ENCODE measurements at places on chromosomes 5 and 9.

- no peak for DNase-seq
Measured at GRCh38 chr9:126386088-126386487, 59.5 kb downstream of the MVB12B start.

DNA sequence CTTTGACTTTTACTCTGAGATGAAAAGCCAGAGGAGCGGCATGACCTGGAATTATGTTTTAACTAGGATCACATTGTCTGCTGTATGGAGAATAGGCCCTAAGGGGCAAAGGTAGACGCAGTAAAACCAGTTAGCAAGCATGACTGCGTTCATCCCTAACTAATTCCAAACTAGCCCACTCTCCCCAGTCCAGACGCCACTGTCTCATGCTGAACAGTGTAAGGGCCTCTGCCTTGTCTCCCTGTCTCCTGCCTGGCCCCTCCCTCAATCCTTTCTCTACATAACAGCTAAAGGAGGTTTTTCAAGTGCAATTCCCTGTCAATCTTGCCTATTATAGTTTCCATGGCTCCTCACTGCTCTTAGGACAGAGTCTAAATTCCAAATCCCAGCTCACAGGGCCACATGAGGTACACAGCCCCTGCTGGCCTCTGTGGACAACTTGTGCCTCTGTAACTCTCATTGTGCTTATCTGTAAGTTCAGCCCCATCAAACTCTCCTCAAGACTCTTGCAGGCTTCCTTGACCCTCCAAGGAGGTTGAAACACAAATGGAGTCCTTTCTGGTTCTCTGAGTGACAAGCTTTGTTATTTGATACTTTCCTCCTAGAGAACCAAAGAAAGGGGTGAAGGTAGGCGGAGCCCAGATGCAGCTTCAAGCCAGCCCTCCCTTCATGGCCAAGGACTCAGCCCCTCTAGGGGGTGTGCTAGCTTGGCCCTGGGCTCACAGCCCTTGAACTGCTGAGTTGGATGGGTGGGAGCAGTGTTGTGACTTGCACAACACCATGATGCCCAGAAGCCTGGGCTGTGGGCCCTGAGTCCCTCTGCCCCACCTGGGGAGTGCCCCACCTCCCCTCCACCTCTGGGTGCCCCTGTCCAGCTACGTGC, 16.0 kb upstream of the SLC22A4 start:
- no peak for DNase-seq

DNA sequence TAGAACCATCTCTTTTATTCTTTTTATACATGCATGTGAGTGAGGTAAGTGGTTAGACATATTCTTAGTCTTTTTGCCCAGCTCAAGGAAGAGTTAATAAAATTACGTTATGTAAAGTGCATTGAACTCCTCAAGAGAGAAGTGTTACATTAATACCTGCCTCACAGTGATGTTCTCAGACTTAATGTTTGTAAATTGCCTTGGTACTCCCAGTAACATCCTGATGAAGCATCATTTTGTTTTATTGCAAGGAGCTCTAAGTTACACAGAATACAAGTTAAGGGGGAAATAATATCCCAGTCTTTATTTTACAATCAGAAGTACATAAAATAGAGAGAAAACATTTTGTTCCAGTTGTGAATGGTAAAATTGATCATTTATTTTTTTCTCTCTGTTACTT, 89.5 kb upstream of the ARRDC3 start:
- DNase-seq: no peak

- no peak for DNase-seq
Measured at GRCh38 chr5:85823462-85824426, 794.0 kb upstream of the COX7C start.

DNA sequence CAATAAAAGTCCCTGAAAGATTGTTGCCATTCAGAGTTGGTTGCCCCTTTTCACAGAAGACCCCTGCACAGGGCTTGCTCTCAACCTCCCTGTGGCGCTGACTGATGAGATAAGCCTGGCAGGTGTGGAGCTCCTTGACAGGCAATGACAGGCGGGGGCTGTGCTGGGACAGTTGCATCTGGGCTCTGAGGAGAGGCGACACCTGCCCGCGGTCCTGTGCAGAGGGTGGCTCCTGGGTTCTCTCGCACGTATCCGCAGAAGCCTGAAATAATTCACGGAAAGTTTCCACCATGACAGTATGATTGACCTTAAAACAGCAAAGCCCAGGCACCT, 19.8 kb upstream of the EXOC3 start:
- no peak for DNase-seq

DNA sequence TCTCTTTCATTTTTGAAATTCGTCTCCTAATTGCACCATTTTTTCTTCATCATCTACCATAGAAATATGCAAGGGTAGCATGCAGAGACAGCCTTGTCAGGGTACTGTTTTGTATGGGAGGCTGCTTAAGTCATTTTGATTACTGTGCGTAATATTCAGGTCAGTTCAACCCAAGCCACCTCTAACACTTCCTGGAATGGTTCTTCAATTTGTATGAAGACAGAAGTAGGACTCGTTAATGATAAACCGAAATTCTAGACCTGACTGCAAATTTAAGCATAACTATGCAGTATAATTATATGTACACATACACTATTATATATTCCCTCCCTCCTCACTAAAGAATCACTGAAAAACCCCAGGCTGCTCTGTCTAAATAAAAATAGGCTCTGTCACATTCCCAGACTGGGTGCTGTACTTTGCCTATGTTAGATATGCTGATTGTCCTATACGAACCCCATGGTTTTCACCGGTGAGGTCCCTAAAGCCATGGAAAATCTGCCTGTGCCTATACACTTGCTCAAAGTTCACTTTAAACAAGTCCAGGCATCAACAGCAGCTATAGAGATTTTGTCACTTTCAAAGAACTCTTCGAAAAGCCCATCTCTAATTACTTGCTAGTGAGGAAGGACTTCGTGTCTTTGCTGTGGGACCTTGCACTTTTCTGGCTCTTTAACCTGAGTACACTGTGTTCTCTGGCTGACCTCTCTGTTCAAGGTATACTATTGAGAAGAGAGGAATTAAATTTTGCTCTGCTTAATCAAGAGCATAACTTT, 352.1 kb upstream of the CD180 start:
- no peak for DNase-seq

DNA sequence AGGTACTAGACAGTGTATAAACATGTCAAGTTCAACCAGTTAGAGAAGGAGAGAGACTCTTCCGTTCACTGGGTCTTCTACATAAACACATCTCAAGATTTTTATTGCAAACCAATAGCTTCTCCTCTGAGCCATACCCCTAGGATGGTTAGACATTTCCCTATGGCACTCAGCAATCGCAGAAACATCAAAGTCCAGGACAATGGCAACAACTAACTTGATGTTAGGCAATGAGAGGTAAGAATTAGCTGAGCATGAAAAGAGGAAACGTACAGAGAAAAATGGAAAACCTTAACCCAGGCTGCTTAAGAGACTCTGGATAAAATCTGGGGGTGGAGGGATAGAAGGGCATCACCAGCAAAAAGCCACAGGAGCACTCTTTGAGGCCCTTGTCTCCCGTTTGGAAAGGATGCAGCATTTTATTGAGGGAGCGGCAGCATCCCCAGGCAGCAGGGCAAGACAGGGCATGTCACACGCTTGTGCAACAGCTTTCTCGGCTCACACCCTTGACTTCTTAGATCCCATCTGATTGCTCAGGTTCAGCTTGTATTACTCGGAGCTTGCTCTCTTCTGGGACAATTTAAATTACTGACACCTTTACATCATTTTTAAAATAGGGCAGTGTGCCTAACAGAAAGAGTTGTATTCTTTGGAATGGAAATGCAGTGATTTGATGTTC, 8.6 kb upstream of the PSAT1 start:
- no peak for DNase-seq

GRCh38 chr5:138702166-138703077, 50.8 kb upstream of the CTNNA1 start:
- no peak for DNase-seq

DNA sequence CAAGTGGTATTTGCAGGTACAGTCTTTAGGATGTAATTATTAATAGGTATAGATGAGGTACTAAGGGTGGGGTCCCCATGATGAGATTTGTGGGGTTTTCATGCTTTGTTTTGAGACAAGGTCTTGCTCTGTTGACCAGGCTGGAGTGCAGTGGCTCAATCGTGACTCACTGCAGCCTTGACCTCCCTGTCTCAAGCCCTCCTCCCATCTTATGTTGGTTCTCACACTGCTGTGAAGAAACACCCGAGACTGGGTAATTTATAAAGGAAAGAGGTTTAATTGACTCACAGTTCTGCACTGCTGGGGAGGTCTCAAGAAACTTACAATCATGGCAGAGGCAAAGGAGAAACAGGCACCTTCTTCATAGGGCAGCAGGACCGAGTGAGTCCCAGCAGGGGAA, 217.5 kb downstream of the CDK5RAP2 start:
- DNase-seq: no peak

DNA sequence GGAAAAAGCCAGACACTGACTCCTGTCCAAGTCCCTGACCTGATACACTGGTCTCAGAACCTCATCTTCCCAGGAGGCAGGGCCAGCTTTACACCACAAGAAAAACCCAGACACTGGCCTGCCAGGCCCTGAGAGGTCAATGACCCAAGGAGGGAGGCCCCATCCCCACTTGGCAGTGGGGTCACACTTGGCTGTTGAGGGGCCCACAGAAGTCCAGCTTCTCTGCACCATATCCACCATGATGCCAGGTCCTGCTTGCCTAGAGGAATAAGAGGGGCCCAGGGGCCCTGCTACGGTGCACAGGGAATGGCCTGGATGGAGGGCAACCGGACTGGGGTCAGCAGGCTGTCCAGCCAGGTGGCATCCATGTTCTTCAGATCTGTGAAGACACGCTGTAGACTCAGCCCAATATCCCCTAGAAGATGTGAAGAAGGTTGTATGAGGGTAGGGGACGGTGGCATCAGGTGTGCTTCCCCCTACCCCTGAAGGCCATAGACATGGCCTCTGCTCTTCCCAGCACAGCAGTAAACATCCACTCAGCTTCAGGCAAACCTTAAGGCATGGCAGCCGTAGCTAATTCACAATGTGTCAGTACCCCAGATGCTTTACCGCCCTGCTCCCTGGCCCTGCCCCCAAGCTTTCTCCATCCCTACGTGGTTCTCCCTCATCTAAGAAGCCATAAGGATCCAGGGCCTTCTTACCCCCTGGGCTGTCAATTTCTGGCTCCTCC, 6.7 kb downstream of the IRF1 start:
- DNase-seq: no peak

GRCh38 chr9:104280711-104281110, 186.6 kb downstream of the SMC2 start:
- DNase-seq: no peak

- no peak for DNase-seq
Measured at GRCh38 chr9:122368642-122369041, 2.2 kb upstream of the PTGS1 start.

GRCh38 chr9:4690144-4690543, 10.8 kb downstream of the CDC37L1 start:
- no peak for DNase-seq

GRCh38 chr9:104028827-104029226, 65.3 kb upstream of the SMC2 start:
- DNase-seq: no peak

- DNase-seq: no peak
Measured at GRCh38 chr9:115715666-115716065, 437.9 kb upstream of the PAPPA start.

DNA sequence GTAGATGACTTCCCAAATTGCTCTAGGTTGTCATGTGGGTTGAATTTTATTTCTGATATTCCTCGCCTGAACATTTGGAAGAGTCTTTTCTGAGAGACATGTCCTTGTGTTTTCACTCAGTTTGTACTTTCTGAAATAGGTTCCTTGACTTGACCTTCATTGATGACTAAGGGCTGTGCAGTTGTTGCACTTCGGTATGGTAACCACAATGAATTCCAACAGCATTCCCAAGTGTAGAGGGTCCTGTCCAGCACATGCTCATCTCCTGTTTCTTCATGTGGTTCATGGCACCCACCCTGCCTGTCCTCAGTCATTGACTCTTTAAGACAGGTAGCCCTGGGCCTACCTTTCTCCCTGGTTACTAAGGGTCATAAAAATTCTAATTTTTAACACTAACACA, 527.8 kb downstream of the MTRR start:
- DNase-seq: peak; percentile 59

- no peak for DNase-seq
Measured at GRCh38 chr5:135013947-135014570, 20.0 kb downstream of the PITX1 start.

DNA sequence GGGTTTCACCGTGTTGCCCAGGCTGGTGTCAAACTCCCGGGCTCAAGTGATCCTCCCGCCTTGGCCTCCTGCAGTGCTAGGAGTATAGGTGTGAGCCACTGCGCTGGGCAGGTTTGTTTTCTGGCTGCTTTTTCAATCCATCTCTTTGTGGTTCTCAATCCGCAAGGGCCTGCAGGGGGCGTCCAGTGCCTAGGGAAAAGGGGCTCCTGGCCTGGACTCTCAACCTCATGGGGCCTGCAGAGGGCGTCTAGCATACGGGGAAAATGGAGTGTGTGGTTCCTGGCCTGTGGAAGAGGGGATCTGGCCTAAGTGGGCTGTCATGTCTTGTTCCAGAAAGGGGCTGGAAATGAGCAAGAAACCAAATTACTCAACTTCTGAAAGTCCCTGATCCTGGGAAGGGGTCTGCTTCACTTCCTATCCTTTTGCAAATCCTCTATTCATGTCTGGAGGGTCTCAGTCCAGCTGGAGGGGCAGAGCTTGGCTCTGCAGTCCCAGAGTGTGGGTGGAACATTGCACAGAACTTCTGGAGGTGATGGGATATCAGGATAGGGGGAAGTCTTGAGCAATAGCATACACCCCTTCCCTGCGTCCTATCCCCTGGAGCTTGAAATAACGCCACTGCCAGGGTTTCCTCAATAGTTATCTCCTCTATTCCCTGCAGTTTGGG, 12.7 kb upstream of the CCL27 start:
- peak; percentile 68 for DNase-seq

DNA sequence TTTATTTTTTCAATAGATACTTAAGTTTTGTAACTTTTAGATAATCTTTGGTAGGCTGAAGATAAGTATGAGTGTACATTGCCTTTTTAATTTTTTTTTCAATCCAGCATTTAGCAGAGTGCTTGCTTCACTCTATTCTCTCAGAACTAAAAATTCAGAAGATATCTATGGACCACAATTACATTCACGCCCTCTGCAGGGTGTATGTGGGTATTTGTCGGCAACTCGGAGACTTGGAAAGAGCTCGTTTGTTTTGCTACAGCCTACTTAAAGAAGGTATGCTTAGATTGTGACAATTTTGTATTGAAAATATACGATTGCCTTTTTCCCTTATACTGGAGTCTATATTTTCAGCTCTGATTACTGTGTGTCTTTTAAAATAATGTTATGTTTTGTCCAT, 43.8 kb downstream of the ICE1 start:
- DNase-seq: no peak

- peak; percentile 73 for DNase-seq
Measured at GRCh38 chr9:100426530-100427365, at the start of gene MSANTD3. TSS of gene MSANTD3 (plus strand) at chr9:100427143. CDS start at chr9:100441939, 14,796 bp downstream.

DNA sequence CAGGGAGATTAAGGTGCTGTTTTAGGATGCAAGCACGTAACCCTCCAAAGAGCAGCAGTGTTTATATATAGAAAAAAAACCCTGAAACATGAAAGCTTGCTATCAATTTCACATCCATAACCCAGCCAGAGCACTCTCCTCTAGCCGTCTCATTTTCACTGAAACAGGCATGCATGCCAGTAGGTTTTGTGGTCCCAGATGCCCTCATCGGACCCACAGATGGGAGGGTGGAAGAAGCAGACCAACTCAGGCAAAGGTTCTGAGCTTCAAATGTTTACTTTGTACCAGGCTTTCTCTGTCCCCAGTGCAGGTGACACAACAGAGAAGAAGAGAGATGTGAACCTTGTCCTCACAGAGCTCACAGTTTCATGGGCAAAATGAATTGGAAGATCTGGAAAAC, 127.4 kb upstream of the ATP10B start:
- DNase-seq: no peak
